ENCODE measurements at places on chromosomes 2 and 18. TPM values are rescaled to one million over a fixed set of nuclear protein-coding genes. Genes with fewer than 3 reads are reported as not detected.

PTRHD1 gene
- polyA plus RNA-seq: 63.8 TPM

PXDN gene
- 1.3 TPM for polyA plus RNA-seq

FMNL2 gene
- polyA plus RNA-seq: 0.31 TPM

IHH gene
- polyA plus RNA-seq: not detected

C18orf63 gene
- not detected for polyA plus RNA-seq

GKN1 gene
- polyA plus RNA-seq: not detected

SERPINB11 gene
- not detected for polyA plus RNA-seq

SLC8A1 gene
- polyA plus RNA-seq: not detected

ZNF385B gene
- not detected for polyA plus RNA-seq

SCYGR7 gene
- polyA plus RNA-seq: not detected

IGFBP5 gene
- polyA plus RNA-seq: not detected

LTBP1 gene
- polyA plus RNA-seq: 0.43 TPM

FIGN gene
- not detected for polyA plus RNA-seq

CD207 gene
- not detected for polyA plus RNA-seq

NETO1 gene
- polyA plus RNA-seq: 13.9 TPM

TRIM43 gene
- not detected for polyA plus RNA-seq

TXNDC2 gene
- 0.19 TPM for polyA plus RNA-seq

M1AP gene
- not detected for polyA plus RNA-seq

AQP4 gene
- not detected for polyA plus RNA-seq

UGT1A1 gene
- not detected for polyA plus RNA-seq

CD8B2 gene
- not detected for polyA plus RNA-seq

CHRND gene
- not detected for polyA plus RNA-seq

ST8SIA5 gene
- polyA plus RNA-seq: not detected

UGT1A7 gene
- not detected for polyA plus RNA-seq

HTRA2 gene
- 40.8 TPM for polyA plus RNA-seq

LYG1 gene
- not detected for polyA plus RNA-seq

HAAO gene
- not detected for polyA plus RNA-seq

REG3A gene
- polyA plus RNA-seq: not detected

SULT1C2 gene
- not detected for polyA plus RNA-seq

ATP6V1B1 gene
- polyA plus RNA-seq: not detected

SAG gene
- polyA plus RNA-seq: not detected

PRADC1 gene
- polyA plus RNA-seq: 11.2 TPM

SERTAD2 gene
- polyA plus RNA-seq: 16.5 TPM

CFC1 gene
- not detected for polyA plus RNA-seq

Measured in naive B cell (primary cell).